ENCODE measurements at places on chromosomes 6 and 20.

DNA sequence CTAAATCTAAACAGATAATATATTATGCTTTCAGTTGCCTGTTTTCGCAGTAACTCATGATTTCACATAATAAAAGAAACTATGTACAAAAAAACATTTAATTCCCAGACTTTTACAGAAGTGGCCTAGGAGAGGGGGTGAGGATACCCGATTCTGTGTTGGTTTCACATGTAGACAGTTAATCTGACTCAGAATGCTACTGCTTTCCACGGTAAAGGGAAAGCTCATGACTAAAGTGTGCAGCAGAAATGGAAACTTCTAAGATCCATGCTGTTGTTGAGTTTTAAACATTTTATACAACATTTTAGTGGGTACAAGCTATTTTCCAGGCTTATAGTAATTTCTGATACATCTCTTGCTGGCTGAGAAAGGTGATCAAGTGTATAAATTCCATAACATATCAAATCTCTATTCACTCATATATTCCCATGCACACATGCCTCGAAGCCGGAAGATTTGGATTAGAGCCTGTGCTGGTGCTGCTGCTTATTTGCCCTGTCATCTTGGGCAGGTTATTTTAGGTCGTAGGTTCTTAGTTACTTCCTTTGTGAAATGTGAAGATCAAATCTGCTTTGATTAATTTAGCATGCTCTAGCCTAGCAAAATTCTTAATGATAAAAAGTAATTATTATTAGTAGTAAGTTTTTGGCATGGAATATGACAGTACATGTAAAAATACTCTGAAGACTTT lies 896.7 kb upstream of the MAP3K7 start:
- DNase-seq: no peak
- H3K4me1 ChIP-seq: no peaks in the 10 kb centered on the region
- no peak overlapping the region for H3K4me3 ChIP-seq
- no peaks in the 10 kb centered on the region for H3K27me3 ChIP-seq
- no peaks in the 10 kb centered on the region for H3K36me3 ChIP-seq

DNA sequence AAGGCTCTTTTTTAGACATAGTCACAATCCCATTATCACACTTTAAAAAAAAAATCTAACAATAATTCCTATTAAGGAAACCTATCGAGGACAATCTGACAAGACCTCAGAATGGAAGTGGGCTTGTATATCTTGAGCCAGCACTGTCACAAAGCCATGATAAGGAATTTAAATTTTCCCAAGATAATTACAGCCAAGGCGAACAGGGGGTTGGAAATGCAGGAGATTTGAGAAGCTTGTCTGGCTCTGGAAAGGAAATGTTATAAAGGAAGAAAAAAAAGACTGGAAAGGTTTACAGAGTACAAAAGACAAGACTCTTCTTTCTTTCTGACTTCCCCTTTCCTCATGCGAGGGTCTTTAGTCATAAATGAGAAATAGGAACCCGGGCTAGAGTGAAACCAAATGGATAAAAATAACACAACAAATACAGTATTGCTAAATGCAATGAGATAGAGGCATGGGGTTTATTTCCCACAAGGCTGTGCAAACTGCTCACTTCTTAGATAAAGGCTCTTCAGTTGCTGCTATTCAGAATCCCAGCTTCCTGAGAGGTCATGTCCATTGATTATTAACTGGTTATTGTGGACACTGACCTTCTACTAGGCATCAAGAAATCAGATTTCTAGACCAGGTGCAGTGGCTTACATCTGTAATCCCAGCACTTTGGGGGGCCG lies 13.4 kb upstream of the GHRH start:
- H3K27ac ChIP-seq: no peak overlapping the region
- H3K4me1 ChIP-seq: peaks cover 15% of the 10 kb centered on the region
- peaks cover 4% of the 10 kb centered on the region for H3K36me3 ChIP-seq

DNA sequence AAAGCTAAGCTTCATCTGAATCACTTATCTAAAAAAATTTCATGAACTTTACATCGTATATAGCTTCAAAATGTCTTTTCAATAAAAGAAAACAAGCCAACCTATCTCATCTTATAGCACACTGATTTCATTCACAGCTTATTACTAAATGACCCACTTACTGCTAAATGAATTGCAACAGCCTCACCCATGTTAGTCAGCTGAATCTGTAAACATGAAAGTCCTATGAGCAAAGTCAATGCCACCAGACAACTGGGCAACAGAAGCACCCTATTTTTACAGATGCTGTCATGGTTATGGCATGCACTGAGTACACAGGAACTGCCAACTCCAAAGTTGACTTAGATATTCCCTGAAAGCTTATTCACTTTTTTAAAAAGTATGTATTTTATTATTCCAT lies 41.2 kb upstream of the DST start:
- no peak overlapping the region for H3K27ac ChIP-seq
- no peak for DNase-seq
- H3K27me3 ChIP-seq: peaks cover 7% of the 10 kb centered on the region
- H3K4me1 ChIP-seq: no peaks in the 10 kb centered on the region

GRCh38 chr6:132114201-132114825 lies 163.1 kb upstream of the CCN2 start:
- no peaks in the 10 kb centered on the region for H3K36me3 ChIP-seq
- no peak overlapping the region for H3K4me3 ChIP-seq
- DNase-seq: no peak

DNA sequence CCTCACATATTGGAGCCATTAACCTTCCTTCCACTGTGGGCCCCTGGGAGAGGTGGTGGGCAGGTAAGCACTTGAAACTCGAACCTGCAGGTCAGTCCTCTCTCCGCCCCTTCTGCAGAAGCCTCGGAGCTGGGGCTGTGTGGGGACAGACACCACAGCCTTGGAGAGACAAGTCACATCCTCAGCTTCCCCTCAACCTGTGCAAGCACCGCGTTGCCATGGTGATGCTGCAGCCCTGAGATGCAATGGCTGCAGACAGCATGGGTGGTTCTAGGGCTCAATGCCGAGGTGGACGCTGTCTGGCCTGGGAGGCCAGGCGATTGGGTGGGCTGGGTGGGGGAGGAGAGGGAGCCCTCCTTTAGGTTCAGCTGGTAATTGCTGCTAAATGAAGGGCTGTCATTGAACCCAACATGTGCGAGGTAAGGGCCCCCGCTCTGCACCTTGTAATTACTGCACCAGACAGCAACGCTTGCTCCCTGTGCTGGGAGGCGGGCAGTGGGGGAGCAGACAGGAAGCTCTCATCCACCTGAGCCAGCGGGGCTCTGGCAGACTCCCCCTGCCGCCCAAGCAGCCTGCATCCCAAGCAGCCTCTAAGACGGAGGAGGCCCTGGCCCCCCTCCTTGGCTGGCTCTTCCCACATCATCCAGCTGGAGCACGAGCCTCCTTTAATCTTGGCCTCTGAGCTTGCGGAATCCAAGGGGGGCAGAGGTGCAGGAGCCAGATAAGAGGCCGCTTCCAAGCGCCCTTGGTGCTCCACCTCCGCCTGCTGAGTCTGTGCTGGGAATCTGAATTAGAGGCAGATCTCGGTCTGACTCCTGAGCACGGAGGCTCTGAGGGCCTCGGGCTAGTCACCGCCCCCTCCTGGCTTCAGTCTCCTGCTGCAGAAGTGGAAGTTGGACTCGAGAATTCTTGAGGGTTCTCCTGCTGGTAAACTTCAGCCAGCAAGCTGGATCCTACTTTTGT lies 39.8 kb upstream of the CDH22 start:
- peaks cover 6% of the 10 kb centered on the region for H3K36me3 ChIP-seq
- no peak for DNase-seq
- H3K4me1 ChIP-seq: peaks cover 19% of the 10 kb centered on the region
- H3K27me3 ChIP-seq: no peaks in the 10 kb centered on the region
- H3K4me3 ChIP-seq: no peak overlapping the region
- H3K27ac ChIP-seq: no peak overlapping the region

Data from central memory CD8-positive, alpha-beta T cell (primary cell).